ENCODE measurements at places on chromosomes 11 and 22. TPM values are rescaled to one million over a fixed set of nuclear protein-coding genes. Genes with fewer than 3 reads are reported as not detected.

GRCh38 chr11:61657566-61658290, 22.5 kb upstream of the DAGLA start:
- no peaks in the 10 kb centered on the region for H3K4me1 ChIP-seq
- peaks cover 18% of the 10 kb centered on the region for H3K27me3 ChIP-seq
- H3K4me3 ChIP-seq = no peak overlapping the region
- peak; percentile 59 for DNase-seq

DNA sequence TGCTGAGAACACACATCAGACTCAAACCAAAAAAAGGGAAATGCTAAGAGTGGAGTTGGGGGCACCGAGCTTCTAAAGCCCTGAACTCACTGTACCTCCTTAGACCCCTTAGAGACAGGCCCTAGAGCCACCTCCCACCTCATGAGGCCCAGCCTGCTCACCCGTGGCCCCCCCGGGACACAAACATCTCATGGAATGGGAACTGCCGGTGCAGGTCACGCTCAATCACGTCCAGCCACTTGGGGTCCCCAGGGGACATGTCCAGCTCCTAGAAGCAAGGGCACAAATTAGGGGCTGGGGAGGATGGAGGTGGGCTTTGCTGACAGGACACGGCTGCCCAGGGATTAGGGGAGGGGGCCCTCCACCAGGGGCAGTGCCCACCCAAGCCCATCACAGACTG, 6.3 kb upstream of the CASTOR1 start:
- H3K27me3 ChIP-seq = no peaks in the 10 kb centered on the region
- H3K36me3 ChIP-seq = peaks cover 10% of the 10 kb centered on the region
- H3K4me1 ChIP-seq = peaks cover 55% of the 10 kb centered on the region
- H3K27ac ChIP-seq = no peak overlapping the region

DNA sequence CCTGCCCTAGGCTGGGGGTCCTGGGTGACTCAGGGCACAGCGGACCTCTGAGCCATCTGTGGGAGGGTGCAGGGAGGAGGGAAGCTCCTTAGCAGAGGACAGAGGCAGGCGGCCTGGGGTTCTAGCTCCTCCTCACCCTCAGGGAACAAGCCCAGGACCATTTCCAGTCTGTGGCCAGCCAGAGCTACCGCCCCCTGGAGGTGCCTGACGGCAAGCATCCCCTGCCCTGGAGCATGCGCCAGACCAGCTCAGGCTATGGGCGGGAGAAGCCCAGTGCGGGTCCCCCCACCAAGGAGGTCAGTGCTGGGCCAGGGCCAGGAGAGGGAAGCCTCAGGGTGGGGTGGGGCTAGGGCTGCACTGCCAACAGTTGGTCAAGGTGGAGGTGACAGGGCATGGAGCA, 26.0 kb upstream of the LRRC10B start:
- no peak overlapping the region for H3K4me3 ChIP-seq
- H3K4me1 ChIP-seq = peaks cover 47% of the 10 kb centered on the region
- H3K36me3 ChIP-seq = no peaks in the 10 kb centered on the region
- H3K27me3 ChIP-seq = no peaks in the 10 kb centered on the region
- DNase-seq = no peak

DNA sequence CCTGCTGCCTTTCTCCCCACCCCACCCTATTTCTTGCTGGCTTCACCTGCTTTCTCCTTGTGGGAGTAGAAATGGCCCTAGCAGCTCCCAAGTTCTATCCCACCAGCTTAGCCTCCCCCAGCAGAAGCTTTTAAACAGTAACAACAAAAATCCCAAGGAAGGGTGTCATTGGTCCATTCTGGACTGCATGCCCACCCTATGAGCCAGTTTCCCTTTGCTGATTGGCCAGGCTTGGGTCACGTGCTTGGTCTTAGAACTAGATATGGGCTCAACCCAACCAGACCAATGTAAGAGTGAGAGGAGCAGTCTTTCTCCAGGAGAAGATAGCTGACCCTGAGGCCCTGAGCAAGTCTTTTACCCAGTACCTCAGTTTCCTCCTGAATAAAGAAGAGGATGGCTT, 2.3 kb downstream of the MTFP1 start:
- no peak for DNase-seq
- H3K4me1 ChIP-seq = peaks cover 9% of the 10 kb centered on the region
- H3K4me3 ChIP-seq = no peak overlapping the region
- no peaks in the 10 kb centered on the region for H3K27me3 ChIP-seq
- no peaks in the 10 kb centered on the region for H3K36me3 ChIP-seq

DNA sequence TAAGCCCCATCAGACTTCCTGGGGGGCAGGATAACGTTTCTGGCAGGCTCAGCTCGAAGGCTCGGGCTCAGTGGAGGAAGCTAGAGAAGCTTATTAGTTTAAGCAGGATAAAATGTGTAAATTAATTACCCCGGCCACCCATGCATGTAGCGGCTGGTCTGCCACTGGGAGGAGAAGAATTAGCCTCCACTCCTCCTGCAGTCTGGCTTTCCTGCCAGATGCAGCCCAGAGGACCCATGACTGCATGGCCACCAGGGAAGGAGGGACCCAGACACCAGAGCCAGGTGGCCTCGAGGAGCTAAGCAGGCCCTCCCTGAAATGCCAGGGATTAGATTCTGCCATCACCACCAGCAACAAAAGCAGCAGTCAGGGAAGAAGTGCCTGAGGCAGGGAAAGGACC, 32.3 kb downstream of the TRIM29 start:
- H3K36me3 ChIP-seq = no peaks in the 10 kb centered on the region
- H3K27me3 ChIP-seq = peaks cover 54% of the 10 kb centered on the region
- H3K4me1 ChIP-seq = no peaks in the 10 kb centered on the region
- DNase-seq = no peak
- H3K4me3 ChIP-seq = no peak overlapping the region

MFRP gene
- not detected for total RNA-seq

All from PC-9 (cell line).